ENCODE measurements at places on chromosomes 6 and 20. TPM values are rescaled to one million over a fixed set of nuclear protein-coding genes. Genes with fewer than 3 reads are reported as not detected.

DNA sequence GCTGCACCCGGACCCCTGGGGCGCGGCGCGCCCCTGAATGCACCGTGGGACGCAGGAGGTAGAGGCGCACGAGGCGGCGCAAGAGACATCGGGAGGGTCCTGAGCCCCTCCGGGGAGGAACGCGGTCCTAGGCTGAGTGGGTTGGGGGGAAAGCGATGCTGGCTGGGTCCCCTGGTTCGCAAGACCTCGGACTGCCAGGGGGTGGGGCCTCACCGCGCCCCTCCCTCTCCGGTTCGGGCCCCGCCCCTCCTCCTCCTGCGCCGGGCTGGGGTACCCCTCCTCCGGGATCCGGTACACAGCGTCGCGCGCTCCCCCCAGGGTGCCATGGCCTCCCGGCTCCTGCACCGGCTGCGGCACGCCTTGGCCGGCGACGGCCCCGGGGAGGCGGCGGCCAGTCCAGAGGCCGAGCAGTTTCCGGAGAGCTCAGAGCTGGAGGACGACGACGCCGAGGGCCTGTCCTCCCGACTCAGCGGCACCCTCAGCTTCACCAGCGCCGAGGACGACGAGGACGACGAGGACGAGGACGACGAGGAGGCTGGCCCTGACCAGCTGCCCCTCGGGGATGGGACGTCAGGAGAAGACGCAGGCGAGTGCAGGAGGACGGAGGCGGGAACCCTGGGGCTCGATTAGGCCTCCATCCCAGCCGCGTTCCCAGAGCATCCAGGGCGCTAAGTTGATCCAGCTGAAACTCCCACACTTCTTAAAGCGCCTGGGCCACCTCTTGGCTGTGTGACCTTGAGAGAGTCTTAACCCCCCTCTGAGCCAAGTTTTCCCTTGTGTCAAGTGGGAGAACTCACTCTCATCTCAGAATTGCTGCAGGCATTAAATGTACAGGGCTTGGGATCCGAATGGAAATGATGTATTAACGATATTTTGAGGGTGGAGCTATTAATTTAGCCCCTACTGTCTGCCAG, 541 bp downstream of the SNX21 start:
- peak; percentile 81 for DNase-seq

- DNase-seq, result no peak
These were observed 100.0 kb upstream of the RIPOR2 start for GRCh38 chr6:25035512-25036435.

GRCh38 chr6:44453146-44453545, 65.6 kb downstream of the CDC5L start:
- DNase-seq, result no peak

DNA sequence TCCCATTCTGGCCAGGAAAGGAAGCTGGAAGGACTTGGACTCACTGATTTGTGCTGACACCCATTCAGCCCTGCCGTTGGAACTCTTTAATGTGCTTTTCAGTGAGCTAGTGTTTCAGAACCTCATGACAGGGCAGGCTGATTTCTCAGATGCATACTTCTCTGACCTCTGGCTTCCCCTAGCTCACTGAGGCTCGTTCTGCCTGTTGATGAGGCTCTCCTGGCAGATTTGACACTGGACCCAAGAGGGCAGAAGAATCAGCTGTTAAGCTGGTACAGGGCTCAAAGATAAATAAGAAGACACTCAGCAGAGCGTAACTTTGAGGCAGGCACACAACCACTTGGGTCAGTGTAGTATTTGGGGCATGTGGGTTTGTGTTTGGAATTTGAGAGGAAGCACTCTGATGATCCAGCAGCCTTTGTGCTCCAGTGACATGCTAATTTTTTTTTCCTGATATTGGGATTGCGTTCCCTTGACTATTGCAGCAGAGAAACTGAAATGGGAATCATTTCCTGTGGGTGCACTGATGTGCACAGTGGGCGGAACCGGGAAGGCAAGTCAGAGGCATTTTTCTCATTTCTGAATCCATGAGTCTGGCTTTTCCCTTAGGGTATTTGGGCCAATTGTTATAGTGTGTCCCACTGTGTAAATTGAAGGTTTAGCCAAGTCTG, 80.2 kb downstream of the CARMIL1 start:
- peak; percentile 25 for DNase-seq

GRCh38 chr20:41367956-41368355, 1.3 kb upstream of the EMILIN3 start:
- DNase-seq, result no peak

GRCh38 chr6:75479712-75480111, 13.9 kb downstream of the FILIP1 start:
- DNase-seq, result no peak

Gene MYT1
- total RNA-seq, result not detected

DNA sequence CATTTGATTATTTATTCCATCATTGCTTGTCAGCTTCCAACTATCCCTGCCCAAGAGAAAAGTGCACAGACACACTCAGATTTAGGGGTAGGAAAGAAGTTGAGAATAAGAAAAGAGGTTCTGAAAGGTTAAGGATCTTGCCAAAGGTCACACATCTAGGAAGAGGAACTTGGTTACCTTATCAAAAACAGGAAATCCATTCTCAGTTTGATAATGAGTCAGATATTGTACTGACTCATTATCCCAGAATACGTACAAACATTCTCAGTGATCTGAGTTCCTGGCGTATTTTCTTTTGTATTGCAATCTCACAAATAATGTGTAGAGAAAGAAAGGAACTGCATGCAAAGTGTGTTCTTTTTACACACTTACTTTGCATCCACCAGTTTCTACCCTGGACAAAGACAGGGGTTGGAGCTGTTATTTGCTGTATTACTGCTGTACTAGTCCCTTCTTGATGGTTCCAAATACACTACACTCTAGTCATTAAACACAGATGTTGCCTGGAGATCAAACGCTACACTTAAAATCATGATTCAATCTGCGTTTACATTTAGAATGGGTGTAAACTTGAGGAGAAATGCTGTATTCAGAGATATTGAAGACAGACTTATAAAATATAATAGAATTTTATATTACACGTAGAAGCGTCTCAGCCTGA, 545.7 kb downstream of the PRKN start:
- no peak for DNase-seq

Gene TRIM40
- total RNA-seq, result not detected

- no peak for DNase-seq
These were observed 200.1 kb downstream of the HIVEP2 start for GRCh38 chr6:142744836-142745235.

- DNase-seq, result peak; percentile 30
These were observed 110.4 kb upstream of the ARMC2 start for GRCh38 chr6:108737594-108738546.

GRCh38 chr6:138659998-138660397, 113.6 kb upstream of the CCDC28A start:
- no peak for DNase-seq

DNA sequence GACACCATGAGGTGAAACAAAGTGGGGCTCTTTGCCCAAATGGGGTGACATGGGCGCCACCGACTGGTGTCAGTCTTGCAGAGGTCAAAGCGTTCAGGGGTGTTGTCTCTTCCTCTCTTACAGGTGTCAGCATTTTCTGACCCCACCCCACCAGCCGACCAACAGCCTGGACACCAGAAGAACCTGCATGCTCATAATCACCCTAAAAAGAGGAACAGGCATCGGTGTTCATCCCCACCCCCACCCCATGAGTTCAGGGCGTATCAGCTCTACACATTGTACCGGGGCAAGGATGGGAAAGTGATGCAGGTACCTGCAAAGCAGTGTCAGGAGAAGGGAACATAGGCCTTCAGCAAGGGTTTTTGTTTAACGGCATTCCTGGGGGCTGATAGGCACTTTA, 14.8 kb downstream of the LYRM2 start:
- no peak for DNase-seq

Gene BCAS4
- 0.51 TPM for total RNA-seq

GRCh38 chr6:36818756-36819155, 20.5 kb downstream of the CPNE5 start:
- DNase-seq, result no peak

DNA sequence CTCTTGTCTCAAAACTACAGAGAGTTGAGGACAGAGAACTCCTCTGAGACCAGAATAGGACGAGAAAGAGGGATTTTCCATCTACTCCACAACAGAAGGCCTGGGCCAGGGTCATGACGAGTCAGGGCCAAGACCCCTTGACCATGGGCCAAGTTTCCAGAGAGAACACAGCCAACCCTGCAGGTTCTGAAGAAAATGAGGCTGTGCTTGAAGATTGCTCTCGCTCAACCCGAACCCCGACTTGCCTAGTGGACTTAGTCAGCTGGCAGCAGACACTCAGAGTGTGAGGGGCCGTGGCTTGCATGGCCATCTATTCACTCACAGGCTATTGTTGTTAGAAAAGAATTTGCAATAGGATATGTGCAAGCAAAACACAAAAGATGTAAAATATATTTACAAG, 54.5 kb downstream of the TMEM242 start:
- no peak for DNase-seq

DNA sequence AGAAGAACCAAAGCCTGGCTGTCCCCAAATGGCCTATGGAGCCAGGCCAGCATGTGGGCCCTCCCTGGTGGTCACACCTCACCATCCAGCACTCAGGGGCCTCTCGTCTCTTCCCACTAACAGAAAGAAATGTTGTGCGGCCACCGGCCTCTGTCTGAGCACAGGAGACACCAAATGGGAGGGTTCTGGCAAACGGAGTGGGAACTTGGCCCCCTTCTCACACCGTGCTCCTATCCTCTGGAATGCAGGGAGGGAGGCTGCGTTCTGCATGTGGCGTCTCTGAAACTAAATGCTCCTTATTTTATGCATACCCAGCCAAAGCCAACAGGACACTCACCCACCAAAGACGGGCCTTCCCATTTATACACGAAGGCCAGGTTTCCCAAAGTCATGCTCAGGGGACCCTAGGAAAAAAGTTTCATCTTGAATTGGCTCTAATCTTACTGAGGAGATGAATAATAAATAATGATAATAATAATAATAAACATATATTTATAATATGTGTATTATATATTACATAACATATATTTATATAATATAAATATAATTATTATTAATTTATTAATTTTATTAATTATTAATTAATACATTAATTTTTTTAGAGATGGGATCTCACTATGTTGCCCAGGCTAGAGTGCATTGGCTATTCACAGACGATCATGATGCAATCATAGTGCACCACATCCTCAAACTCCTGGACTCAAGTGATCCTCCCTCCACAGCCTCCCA, 102.4 kb downstream of the FOXF2 start:
- DNase-seq, result no peak

Gene SMIM26
- 203 TPM for total RNA-seq

Gene BEND3
- 1.9 TPM for total RNA-seq

DNA sequence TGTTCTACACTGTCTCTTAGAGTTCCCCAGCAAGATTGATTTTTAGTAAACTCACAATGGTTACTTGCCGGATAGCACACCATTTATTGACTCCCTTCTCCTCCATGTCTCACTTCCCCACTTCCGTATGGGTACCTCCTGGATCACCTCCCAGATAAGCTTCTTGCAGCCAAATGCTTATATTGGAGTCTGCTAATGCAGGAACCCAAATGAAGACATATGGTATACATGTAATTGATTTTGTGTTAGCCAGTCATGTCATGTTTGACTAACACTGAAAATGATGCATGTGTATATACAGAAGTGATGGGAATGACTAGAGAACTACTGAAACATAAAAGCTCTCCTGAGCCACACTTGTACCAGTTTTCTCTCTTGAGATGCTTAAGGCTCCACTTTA, 46.1 kb upstream of the TMX4 start:
- no peak for DNase-seq

DNA sequence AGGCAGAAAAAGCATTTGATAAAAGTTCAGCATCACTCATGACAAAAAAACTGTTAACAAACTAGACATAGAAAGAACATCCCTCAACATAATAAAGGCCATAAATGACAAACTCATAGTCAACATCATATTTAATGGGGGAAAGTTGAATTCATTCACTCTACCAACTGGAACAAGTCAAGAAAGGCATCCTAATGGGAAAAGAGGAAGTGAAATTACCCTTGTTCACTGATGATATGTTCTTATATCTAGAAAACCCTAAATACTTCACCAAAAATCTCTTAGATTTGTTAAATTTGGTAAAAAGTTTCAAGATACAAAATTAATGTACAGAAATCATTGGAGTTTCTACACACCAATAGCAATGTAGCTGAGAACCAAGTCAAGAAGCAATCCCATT, 48.9 kb downstream of the GGTLC1 start:
- no peak for DNase-seq

- DNase-seq, result no peak
These were observed 100.8 kb downstream of the GRM4 start for GRCh38 chr6:34044945-34045595.

DNA sequence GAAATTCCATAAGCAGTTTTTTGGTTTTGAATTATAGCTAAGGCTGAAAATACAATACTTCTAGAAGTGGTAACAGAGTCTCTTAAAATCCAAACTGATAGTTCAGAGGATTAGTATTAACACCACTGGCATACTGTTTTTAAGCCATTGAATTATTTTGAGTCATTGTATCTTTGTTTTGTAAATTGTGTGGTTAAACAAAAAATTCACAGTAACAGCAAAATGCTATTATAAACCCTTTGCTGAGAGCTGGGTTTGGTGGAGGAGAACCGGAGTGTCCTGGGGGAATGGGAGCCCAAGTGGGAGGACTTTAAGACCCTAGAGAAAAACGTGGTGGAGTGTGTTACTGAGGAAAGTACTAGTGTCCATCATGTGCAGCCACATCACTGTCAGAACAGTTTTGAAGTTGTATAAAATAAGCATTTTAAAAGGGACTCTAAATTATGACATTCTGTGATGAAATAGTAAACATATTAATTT, 125.1 kb downstream of the LRRC1 start:
- DNase-seq, result no peak

- no peak for DNase-seq
These were observed 66.4 kb upstream of the FABP7 start for GRCh38 chr6:122713138-122713537.

- DNase-seq, result no peak
These were observed 89.2 kb downstream of the RSPH3 start for GRCh38 chr6:158910484-158911440.

DNA sequence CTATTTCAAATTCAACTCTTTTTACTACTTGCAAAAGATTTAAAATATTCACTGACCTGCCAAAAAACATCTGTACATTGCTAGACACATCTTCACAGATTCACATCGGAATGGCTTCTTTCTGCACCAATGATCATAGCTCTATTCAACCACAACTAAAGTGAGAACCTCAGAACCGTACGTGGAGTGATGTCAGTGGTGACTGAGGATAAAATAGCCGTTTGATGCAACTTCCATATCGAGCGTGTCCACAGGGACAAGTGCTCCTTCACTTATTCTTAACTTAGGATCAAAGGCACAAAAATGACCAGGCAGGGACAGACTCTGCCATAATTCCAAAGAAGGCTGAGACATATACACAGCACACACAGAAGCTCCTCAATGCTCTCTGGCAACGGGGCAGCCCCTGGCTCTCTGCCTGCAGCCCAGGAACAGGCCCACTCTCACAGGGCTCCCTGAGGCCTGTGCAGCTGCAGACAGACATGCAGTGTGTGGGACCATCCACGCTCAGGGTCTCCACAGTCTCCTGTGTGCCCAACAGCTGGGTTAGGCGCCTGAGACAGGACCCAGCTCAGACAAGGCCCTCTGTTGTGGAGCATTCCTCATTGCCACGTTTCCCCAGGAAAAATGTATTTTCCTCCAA, 22.8 kb downstream of the FYN start:
- no peak for DNase-seq

Gene SLC26A8
- total RNA-seq, result not detected

Gene AURKA
- 5.2 TPM for total RNA-seq

Gene ENPP1
- 5.0 TPM for total RNA-seq

Measured in gastrocnemius medialis (tissue), 4 donors.